ENCODE measurements at places on chromosomes 6 and 20.

- DNase-seq = no peak
Measured at GRCh38 chr6:41679696-41680095, 41.4 kb downstream of the MDFI start.

GRCh38 chr6:166949528-166950442, 6.6 kb downstream of the RNASET2 start:
- peak; percentile 67 for DNase-seq

DNA sequence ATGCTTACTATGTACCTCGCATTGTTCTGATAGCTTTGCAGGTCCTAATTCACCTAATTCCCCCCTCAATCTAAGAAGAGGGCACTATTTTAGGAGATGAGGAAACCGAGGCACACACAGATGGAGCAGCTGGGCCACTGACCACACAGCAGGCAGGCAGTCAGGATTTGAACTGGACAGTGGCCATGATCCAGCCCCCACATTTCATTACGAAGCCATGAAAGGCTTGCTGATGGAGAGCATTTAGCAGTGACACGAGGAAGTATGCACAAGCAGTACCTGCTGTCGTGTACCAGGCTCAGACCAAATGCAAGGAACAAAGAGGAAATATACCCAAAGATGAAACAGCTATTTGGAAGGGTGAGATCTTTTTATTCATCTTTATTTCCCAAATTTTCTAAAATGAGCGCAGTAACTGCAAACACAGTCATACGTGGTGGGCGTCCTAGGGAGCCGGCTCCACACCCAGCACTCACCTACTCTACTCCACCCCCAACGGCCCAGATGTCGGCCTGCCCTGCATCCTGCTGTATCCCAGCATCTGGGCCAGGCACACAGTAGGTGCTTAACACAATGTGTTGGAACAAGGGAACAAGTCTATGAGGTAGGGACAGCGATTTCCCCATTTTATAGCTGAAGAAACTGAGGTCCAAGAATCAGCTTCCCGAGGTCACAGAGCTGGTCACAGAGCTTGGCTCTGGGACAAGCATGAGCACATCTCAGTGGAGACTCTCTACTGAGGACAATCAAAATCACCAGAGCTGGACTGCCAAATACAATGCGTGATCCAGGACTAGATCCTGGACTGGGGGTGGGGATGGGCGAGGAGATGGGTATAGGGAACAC, 15.0 kb downstream of the PREX1 start:
- DNase-seq = no peak

GRCh38 chr6:162234631-162235030, 492.9 kb downstream of the PRKN start:
- no peak for DNase-seq

DNA sequence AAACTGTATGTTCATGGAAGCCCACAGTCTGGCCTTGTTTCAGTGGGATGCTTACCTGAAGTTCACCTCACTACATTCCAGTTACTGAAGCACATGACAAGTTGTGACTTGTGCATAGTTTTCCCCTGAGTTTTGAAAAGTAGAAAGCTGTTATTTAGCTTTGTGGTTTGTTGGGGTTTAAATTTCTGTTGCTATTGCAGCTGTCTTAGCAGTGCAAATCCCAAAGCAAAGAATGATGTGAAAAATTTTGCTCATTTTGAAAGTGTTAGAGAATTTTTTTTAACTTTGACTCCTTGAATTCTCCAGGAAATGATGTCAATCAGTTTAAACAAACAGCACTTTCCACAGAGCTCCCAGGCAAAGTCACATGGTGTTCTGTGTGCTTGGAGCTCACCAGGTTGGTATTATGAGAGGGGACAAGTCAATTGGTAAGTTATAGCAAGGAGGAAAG, 268.4 kb downstream of the ADGRG6 start:
- DNase-seq = no peak

- no peak for DNase-seq
Measured at GRCh38 chr20:56875052-56875659, 246.1 kb downstream of the TFAP2C start.

Data from suppressor macrophage (primary cell).